Keratinocyte (primary cell): ENCODE measurements at places on chromosomes 12 and 14.

- DNase-seq, result no peak
Measured at GRCh38 chr14:24941719-24942118, 108.2 kb downstream of the STXBP6 start.

GRCh38 chr12:62466018-62466593 is 520 bp upstream of the MON2 start:
- DNase-seq, result no peak

GRCh38 chr12:103998976-103999375 is 33.3 kb downstream of the TDG start:
- DNase-seq, result no peak

DNA sequence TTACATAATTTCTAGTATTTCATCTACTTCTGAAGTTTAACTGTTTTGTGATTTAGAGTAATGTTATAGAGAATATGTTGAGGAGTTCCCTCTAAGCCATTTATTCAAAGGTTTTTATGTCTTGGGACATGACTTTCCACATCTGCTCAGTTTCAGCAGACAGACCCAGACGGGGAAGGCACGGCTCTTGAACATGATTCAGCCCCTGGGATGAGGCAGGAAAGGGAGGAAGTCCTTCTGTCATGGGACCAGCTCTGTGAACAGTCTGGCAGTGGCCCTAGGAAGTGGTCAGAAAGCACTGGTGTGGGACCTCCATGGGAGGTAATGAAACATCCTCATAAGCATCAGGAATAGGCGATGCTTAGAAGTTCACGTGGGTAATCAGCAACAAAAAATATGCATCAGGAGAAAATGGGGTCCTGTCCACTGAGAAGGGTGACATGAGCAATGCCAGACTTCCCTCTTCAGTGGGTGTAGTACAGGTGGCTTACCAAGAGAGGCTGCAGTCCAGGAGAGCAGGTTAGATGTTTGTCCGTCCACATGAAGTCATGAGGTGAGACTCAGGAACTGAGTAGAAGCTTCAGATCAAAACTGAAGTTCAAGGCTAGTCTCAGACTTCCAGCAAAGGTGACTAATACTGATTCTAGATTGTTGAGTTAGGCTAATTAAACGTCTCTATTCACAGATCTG is 248.5 kb downstream of the IPO8 start:
- DNase-seq, result no peak

- DNase-seq, result no peak
Measured at GRCh38 chr12:32266756-32267155, 132.6 kb upstream of the FGD4 start.

DNA sequence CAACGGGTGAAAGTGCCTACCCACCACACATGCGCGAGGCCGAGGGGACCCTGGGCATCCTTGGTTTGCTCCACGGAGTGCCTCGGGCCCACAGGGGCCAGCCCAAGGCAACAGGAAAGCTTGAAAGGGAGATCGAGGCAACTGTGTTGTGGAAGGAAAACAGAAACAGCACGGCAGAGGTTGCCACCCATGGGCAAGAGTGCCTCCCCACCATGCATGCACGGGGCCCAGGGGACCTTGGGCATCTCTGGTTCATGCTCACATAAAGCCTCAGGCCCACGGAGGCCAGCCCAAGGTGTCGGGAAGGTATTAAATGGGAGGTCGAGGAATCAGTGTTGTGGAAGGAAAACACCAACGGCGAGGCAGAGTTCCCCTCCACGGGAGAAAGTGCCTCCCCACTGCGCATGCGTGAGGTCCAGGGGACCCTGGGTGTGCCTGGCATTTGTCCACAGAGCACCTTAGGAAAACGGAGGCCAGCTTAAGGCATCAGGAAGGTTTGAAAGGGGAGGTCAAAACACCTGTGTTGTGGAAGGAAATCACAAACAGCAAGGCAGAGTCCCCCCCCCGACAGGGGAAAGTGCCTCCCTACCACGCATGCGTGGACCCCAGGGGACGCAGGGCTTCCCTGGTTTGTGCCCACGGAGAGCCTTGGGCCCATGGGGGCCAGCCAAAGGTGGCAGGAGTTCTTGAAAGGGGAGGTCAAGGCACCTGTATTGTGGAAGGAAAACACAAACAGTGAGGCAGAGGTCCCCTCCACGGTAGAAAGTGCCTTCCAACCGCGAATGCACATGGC is 367.3 kb downstream of the ALG10 start:
- no peak for DNase-seq

DNA sequence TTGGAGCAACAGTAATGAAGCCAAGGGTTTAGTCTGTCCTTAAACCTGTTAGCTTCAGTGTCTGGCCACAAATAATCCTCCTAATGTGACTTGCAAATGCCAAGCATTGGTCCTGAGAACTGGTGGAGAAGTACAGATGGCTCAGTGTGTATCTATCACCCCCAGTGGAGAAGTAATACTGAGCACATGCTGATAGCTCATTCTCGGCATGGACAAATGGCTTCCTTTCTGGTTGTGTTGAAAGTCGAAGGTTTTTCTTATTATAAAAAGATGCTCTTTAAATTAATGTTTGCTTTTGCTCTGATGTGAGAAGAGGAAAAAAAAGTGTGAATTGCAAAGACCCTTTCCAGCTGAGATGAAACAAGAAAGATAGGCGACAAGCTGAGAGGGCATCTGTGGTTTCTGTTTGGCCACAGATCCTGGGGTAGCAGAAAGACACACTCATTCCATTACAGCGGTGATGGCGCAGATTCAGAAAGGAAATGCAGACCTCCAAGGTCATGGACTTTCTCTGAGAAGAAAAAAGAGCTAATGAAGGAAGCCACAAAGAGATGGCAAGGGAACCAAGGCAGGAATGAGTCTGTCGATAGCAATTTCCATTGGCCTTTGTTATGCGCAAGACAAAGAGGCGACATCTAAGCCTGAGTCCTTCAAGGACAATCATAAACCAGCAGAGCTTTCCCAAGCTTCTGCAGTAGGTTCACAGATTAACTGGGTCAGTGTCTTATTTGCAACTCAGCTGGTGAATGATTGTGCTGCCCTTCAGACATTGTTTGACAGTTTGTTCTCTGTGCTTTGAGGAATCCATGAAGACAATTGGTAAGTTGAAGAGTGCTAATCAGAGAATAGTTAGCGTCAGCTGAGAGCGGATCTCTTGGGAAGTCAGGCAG is 155.5 kb upstream of the RGS6 start:
- DNase-seq, result no peak

- no peak for DNase-seq
Measured at GRCh38 chr12:124259154-124260066, 35.5 kb upstream of the RFLNA start.

DNA sequence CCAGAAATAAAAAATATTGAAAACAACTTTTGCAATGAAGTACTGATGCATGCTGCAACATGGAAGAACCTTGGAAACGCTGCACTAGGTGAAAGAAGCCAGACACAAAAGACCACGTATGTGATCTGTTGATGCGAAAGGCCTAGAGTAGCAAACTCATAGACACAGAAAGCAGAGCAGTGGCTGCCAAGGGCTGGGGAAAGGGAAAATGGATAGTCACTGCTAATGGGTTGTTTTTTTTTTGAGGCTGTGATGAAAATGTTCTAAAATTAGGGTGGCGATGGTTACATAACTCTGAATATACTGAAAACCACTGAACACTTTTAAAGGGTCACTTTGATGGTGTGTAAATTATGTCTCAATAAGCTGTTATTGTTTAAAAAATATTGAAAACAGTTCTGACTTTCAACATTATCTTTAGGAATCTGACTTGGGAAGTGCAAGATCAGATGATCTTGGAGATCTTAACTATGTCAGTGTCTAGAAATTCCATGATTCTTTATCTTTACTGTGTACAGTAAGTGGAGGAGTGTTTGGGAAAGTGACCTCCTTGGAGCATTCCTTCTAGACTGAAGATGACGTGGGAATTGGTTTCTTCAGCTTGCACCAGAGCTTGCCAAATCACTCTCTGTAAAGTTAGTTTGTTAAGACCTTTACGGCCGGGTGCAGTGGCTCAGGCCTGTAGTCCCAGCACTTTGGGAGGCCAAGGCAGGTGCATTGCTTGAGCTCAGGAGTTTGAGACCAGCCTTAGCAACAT is 12.4 kb downstream of the MLXIP start:
- no peak for DNase-seq

- DNase-seq, result no peak
Measured at GRCh38 chr14:55123101-55123500, 6.0 kb upstream of the LGALS3 start.

DNA sequence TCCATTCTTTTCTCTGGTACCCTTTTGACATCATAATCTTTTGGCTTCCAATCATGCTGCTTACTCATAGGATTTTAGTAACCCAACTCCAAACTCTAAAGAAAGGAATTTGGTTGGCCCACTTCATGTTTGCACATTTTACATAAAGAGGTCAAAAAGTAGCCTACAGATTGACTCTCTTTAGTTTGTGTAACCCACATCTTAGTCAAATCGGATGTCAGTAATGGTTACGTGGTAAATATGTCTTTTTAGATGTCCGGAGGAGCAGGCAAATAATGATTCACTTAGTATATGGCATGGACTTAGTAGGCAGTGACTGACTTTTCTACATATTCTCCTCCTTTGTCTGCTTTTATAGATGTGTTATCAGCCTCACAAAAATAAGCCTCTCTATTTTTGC is 711.6 kb upstream of the FOXG1 start:
- no peak for DNase-seq

- no peak for DNase-seq
Measured at GRCh38 chr14:103312006-103312635, 21.9 kb upstream of the EIF5 start.

GRCh38 chr14:104933746-104934733 is 9.4 kb downstream of the PLD4 start:
- no peak for DNase-seq

DNA sequence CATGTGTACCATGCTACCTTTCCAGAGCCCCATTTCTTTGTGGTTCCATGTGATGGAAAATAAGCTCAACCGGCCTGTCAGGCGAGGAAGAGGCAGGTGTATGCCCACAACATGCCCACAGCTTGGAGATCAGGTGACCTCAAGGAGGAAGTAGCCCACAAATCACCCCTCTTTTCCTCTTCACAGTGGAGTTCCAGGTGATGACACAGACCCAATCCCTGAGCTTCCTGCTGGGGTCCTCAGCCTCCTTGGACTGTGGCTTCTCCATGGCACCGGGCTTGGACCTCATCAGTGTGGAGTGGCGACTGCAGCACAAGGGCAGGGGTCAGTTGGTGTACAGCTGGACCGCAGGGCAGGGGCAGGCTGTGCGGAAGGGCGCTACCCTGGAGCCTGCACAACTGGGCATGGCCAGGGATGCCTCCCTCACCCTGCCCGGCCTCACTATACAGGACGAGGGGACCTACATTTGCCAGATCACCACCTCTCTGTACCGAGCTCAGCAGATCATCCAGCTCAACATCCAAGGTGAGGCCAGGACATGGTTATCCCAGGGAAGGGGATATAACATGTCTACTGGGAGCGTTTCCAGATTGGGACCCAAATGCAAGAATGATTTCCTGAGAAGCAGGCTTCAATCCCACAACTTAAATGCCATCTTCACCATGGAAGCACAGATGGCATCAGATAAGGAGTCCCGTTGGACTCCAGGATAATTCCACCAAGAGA is 5.5 kb downstream of the TAPBPL start:
- DNase-seq, result no peak

DNA sequence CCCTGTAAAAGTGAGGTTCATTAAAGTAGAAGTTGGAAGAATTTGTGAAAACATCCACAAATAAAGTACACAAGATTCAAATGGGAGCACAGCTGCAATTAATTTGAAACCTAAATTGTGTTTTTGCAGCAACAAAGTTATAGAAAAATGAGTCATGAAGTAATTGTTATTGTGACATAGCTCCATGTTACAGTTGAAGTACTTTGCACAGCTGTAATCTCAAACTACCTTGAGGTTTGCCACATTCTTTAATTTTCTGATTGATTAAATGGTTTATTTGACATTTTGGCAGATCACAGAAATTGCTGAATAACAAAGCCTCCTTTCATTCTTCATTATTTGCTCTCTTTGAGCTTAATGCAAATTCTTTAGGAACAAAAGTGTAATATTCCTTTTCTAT is 111.3 kb downstream of the RMST start:
- no peak for DNase-seq

DNA sequence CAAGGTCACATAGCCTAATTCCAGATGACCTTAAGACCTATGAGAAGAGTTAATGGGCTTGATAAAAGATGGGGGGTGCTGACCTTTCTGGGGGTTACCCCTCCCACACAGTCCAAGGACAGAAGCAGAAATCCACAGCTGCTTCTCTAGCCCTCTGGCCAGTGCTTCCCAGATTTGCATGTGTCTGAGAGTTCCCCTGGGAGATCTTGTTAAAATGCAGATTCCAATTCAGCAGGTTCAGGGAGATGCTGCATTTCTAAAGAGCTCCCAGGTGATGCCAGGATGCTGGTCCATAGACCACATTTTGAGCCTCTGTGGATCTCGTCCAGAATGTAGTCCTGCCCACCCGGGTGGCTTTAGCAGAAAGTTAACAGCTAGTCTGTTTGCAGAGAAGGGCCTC is 82.1 kb downstream of the WSCD2 start:
- DNase-seq, result no peak

- no peak for DNase-seq
Measured at GRCh38 chr14:67446371-67447032, 34.5 kb upstream of the PLEK2 start.

- no peak for DNase-seq
Measured at GRCh38 chr14:88572117-88572516, 9.3 kb downstream of the ZC3H14 start.

DNA sequence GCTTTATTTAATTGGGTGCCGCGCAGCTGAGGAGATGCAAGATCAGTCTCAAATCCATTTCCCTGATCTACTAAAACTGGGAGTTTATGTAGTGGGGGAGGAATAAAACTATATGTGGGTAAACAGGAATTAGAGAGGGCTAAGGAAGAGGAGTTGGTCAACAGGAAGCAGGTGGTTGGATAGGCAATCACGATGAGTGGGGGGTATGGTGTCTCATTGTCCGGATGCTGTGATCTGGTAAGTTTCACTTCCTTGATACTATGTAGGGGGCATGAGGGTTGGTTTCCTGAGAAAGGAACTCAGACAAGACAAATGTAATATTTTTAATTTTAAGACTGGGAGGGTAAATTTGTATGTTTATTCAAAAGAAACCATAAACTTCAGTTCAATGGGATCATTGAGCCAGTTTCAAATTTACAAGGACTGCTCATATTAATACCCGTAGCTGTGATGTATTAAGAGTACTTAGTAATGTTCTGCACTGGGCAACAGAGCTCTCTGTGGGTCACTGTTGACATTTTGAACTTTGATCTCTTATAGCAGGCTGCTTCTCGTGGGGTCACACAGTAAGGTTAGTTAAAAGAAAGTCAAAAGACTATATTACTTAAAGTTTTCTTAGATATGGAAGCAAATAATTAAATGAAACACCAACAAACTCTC is 786.2 kb upstream of the FBXO33 start:
- no peak for DNase-seq

DNA sequence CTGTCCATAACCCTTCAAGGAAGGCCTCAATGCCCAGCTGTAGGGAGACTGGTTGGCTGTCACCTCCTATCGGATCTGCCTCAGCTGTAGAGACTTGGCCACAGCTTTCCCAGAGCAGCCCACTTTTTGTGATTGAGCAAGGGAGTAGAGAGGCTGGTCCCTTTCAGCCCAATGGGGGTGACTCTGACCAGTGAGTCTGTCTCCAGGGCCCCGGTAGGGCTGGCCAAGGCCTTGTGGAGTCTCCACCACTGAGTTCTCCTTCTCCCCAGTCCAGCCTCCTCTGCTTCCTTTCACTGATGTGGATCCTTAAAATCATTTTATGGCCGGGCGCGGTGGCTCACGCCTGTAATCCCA is 14.5 kb upstream of the HPD start:
- DNase-seq, result no peak
